ENCODE measurements at places on chromosomes 2 and 18.

DNA sequence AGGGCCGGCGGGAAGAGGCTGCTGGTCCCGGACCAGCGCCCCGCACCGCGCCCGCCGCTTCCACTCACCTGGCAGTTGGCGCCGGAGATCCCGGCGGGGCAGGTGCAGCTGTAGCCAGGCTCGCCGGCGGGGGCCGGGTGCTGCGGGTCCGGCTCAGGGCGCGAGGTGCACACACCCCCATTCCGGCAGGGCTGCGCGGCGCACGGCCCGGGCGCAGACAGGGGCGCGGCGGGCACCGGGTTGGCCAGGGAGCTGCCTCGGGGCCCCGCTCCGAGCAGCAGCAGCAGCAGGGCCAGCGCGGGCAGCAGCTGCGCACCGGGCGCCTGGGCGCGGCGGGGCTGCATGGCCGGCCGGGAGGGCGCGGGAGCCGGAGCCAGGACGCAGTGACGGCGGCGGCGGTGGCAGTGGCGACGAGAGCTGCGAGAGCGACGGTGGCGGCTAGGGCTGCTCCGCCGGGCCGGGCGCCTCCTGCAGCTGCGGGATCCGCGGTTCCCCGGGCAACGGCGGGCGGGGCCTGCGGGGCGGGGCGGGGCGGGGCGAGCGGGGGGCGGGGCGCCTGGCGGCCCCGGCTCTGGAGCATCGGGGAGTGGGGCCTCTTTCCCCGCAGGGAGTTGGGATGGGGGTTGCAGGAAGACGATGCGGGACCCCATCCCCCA lies at the start of gene DNER:
Gene DNER (minus strand): TSS at position 476 of the 656 bp plus-strand sequence. CDS start 132 bp downstream, at position 344.
- no peak for DNase-seq

GRCh38 chr2:157845081-157845480 lies 31.0 kb downstream of the ACVR1 start:
- DNase-seq, result no peak

GRCh38 chr2:12896318-12896982 lies 179.7 kb downstream of the TRIB2 start:
- no peak for DNase-seq

GRCh38 chr2:214575030-214575429 lies 164.2 kb downstream of the VWC2L start:
- no peak for DNase-seq

DNA sequence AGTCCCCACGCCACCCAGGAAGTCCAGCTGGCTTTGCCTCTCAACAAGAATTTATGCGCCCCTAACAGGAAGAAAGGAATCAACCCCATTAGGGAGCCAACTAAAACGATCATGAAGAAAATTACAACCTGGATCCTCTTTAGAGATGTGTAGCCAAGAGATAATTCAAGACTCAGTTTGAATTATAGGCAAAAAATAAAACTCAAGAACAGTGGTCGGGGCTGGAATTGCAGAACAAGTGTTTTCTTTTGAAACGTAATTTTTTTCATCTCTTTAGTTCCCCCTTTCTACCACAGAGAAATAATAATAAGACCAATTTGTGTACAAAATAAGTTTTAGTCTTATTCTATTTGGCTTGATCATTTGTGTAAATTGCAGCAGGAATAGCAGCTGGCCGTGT lies 22.4 kb downstream of the PDCD1 start:
- DNase-seq, result no peak

DNA sequence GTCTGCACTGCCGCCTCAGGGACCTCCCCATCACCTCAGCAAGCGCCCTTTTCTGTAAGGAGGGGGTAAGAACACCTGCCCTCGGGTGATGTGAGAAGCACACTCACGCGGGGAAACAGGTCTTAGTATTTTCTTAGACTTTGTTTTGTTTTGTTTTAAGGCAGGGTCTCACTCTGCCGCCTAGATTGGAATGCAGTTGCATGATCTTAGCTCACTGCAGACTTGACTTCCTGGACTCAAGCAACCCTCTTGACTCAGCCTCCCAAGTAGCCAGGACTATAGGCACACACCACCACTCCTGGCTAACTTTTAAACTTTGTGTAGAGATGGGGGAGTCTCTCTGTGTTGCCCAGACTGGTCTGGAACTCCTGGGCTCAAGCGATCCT lies 37.1 kb downstream of the RAMP1 start:
- DNase-seq, result no peak

GRCh38 chr2:59726228-59727120 lies 827.0 kb downstream of the BCL11A start:
- no peak for DNase-seq
